Stimulated activated CD8-positive, alpha-beta memory T cell treated with anti-CD3 and anti-CD28 coated beads, Interleukin-12 subunit alpha, Interleukin-12 subunit beta, amount 100 ng/mL, for 4 hours (primary cell): ENCODE measurements at places on chromosomes 6 and 20.

DNA sequence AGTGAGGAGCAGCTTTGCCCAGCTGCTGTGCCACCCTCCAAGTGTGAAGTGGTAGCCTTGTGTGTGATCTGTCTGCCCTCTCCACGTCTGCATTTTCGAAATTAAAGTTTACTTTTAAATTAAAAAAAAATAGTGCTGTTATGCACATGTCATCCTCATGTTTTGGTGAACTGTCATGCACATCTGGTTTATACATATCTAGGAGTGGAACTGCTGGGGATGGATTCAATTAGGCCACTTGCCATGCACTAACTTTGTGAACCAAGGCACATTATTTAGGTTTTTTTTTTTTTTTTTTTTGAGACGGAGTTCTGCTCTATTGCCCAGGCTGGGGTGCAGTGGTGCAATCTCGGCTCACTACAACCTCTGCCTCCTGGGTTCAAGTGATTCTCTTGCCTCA, 3.6 kb downstream of the GTSF1L start:
- DNase-seq, result no peak

DNA sequence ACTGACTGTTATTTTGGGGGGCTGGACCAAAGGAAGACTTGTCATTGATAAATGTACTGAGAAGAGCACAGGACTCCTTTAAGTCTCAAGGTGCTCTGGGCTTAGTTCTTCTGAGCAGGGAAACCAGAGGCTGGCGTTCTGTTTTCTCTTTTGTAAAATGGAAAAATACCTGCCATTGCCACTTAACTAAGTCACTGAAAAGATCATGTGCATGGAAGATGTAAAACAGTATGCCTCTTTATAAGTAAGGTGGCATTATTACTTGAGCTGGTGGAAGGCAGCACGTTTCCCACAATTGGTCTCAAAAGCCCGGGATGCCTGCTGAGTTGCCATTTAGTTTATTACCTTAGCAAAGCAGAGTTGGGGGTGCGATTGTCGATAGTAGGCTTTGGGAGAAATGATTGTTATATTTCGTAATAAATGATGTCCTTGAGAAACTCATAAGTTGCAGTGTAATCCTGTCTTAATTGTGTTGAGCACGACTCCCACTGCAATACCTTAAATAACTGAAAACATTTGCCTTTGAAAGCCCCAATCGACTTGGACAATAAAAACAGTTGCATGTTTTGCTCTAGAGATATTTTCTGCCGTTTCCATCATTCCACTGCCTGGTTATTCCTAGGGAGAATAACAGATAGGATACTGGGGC, 3.6 kb downstream of the JARID2 start:
- DNase-seq, result no peak

DNA sequence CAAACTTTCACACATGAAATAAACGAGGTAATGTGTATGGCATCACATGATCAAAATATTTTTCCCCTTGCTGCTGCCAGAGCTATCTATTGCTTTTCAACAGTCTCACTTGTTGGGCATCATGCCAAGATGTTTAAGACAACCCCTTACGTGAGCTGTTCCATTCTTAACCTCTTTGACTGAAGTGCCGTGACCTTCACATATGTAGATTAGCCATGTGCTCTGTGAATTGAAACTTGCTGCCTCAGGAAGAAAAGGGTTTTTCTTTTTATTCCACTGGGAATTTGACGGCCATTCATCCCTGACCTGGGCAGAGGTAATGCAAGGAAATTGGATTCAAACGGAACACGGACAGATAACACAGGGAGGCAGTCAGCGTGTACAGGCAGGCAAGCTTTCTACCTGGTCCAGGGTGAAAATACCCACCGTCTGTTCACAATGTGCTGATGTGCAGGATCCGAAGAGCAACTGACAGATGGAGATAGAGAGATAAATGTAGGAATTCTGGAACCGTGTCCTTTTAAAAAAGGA, 14.2 kb downstream of the ARID1B start:
- DNase-seq, result no peak

- no peak for DNase-seq
Measured at GRCh38 chr6:109060571-109060970, 34.1 kb downstream of the SESN1 start.

GRCh38 chr6:6686748-6687601, 98.5 kb downstream of the LY86 start:
- peak; percentile 12 for DNase-seq

DNA sequence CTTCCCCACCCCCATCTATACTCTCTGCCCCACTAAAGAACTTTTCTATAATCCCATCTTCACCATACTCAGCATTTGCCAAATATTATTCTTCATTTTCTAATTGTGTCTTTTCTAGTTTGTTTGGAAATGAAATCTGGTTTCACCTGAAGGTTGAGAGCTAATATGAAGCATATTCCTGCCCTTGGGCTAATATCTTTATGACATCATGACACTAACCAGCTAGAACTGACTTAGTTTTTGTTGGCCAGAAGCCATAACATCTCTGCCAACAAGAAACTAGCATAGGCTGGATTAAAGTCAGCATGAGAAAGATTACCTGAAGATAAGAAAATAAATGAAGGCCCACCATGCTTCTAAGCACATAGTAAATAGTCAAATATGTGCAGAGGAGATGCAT, 16.7 kb downstream of the UNC5CL start:
- DNase-seq, result no peak

GRCh38 chr6:41161851-41162552, 914 bp downstream of the TREM2 start:
- no peak for DNase-seq

DNA sequence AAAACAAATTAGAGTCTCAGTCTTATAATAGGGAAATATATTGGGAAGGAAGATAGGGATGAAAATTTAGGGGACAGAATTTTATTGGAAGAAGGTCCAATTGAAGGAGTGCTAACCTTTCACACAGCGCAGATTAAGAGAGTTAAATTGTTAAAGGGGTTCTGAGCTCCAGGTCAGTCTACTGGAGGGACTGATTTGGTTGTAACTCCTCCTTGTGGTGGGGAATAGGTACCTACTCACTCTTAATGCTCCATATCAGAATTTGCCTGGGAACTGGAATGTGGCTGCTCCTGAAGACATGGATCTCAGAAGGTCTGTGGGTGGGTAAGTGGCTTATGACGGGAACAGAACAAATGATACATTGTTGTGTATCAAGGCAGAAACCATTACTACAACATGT, 143.5 kb downstream of the FLRT3 start:
- DNase-seq, result no peak

- DNase-seq, result no peak
Measured at GRCh38 chr6:48994811-48995210, 468.2 kb downstream of the MMUT start.

GRCh38 chr6:99178168-99178567, 171.3 kb downstream of the FAXC start:
- no peak for DNase-seq

DNA sequence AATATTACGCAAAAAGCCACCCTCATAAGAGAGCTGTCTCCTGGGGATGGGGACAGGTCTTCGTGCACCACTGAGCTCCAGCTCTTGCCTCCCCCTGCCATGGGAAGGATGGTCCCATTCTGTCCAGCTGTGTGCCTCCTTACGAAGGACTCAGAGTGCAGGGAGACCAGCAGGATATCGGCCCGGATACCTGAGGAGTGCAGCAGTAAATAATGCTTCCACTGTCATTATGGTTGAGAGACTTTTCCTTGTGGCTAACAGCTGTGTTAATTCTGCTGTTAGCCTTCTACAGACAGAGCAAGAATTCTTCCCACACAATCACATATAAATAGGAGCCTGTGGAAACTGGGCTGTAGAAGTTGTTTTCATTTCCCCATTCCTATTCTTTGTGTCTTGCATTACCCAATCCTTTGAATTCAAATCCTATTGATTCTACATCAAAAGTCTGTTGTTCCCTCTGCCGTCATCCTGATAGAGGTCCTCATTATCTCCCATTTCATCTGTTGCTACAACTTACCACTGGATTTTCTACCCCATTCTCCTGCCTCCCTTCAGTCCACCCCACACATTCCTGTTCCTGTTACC, 364.6 kb upstream of the SOX4 start:
- no peak for DNase-seq

GRCh38 chr6:41707565-41708200, 27.7 kb downstream of the TFEB start:
- DNase-seq, result no peak

GRCh38 chr20:61896058-61896961, 169.4 kb downstream of the TAF4 start:
- DNase-seq, result no peak

DNA sequence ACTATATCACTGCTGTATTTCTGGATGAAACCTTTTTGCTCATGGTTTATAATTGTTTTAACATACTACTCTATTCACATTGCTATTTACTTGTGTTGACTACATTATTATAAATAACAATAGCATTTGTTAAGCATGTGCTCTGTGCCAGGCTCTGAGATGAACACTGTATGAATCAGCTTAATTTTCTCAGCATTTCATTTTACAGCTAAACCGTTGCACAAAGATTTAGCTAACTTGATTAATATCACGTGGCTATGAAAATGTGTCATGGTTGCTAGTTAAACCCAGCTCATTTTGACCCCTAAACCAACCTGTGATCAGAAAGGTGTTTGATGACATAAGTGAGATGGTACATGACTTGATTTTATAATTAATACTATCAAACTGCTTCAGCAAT, 77.5 kb downstream of the NCOA7 start:
- DNase-seq, result no peak

DNA sequence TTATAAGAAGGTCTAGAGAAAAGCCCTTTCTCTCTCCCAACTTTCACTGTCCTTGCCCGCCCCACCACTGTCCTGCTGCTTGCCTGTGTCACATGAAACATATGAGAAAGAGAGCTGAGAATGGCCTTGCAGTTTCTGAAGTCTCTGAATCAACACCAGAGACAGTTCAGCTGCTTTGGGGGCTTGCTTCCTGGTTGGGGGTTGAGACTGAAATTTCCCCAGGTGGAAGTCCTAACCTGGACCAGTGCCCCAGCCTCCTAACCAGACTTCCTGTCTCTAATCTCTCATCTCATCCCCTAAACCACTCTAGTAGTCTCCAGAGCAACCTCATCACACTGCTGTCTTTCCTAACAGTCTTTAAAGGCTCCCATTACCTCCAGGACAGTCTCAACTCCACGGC, 10.7 kb downstream of the TRAM2 start:
- no peak for DNase-seq

GRCh38 chr6:49646130-49646824, 9.6 kb upstream of the RHAG start:
- DNase-seq, result no peak

DNA sequence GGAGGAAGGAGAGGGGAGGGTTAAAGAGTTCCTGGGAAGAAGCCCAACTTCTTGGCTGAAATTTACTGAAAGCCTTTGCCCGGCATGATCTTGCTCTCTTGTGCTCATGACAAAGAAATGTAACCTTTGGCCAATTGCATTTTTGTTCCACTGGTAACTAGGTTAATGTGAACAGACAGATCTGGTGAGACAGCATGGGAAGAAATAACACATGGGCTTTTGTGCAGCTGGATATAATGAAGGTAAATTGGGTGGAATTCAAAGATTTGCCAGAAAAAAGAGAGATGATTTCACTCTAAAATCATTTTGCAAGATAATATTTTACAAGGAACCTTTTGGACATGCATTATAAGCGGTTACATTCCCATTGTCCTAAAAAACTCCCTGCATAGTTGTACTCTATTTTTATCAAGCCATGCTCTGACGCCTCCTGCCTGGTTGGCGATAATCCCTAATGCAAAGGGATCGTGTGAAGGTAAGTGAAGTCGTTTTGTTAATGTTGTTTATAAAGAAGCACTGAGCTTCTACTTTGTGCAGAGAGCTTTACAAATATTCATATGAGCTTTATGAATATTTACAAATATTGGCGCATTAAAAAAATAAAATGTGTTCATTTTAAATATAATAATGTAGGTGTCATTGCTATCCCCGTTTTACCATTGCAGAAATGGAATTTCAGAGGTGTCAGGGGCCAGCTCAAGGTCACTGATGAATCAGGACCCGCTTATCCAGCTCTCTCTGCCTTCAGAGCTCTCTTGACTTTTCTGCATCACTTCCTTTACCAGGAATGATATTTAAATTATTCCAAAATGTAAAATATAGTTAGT, 161.3 kb upstream of the AGPAT4 start:
- no peak for DNase-seq

- no peak for DNase-seq
Measured at GRCh38 chr6:126945150-126945685, 173.3 kb upstream of the RSPO3 start.

GRCh38 chr6:151679081-151679480, 128.4 kb upstream of the ESR1 start:
- no peak for DNase-seq

DNA sequence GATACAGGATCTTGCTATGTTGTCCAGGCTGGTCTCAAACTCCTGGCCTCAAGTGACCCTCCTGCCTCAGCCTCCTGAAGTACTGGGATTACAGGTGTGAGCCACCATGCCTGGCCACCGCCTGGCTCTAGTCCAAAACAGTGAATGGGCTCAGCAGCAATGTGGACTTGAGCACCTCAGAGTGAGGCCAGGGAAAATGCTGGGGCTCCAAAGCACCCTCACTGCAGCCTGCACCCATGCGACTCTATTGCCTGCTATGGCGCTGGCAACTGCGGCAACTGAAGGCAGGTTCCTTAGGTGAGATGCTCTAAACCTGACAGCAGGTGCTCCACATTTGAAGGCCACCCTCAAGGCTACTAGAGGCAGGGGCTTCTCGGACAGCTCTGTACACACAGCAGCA, 26.5 kb downstream of the MAP1LC3A start:
- DNase-seq, result no peak

DNA sequence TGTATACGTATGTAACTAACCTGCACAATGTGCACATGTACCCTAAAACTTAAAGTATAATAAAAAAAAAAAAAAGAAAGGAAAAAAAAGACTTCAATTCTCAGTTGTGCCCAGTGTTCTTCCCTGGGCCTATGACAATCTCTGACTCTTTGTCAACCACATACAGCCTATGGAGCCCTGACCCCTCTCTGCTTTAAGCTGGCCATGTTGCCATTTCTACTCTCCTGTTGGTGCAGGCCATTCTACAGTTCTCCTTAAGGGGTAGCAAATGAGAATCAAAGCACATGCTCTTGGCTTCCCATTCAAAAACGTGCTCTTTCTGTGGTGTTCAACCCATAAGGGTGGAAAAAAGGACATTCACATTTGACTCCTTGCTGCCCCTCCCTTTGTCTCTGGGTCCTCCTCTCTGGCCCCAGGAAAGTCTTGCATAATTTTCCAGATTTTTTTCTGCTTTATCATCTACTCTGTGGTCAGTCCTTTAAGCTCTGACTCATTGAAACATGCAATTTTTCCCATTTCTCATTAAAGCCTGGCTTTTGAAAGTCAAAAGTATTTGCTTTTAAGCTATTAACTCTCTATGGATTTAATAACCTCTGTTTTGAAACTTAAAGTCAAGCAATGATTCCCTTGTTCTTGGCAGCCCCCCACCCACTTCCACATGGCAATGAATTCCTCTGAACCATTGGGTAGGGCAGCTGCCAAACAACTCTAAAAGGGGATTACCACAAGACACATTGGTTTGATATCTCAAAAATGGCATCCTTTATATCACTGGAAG, 208.6 kb upstream of the MCHR2 start:
- no peak for DNase-seq

GRCh38 chr6:45494416-45495135, 116.8 kb upstream of the SUPT3H start:
- DNase-seq, result no peak

GRCh38 chr6:31734821-31735406, 1.4 kb downstream of the CLIC1 start:
- DNase-seq, result peak; percentile 45

GRCh38 chr6:149508485-149508884, 23.7 kb upstream of the ZC3H12D start:
- no peak for DNase-seq
